ENCODE measurements at places on chromosomes 13 and 19.

DNA sequence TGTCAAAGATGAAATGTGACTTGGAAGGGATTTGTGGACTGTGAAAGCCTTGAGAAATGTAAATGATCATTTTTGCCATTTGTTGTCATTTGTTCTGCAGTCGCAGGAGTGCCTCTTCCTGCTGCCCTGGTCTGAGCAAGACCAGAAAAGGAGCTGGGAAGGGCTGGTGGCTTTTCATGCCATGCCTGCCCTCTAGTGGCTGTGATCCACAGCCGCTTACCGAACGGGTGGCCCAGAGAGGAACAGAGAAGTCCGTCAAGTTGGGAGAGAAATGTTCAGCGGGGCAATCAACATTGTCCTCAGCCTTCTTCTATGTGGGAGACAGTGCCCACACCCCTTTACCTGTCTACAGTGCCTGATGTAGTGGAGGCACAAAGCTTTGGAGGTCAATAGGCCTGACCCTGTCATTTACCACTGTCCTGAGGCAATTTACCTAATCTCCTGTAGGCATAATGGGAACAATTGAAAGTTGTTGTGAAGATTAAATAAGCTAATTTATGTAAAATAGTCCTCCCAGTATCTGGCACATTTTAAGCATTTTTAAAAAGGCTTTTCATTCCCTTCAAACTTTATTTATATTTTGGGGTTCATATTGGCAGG lies 224.5 kb downstream of the B3GLCT start:
- no peak for DNase-seq

DNA sequence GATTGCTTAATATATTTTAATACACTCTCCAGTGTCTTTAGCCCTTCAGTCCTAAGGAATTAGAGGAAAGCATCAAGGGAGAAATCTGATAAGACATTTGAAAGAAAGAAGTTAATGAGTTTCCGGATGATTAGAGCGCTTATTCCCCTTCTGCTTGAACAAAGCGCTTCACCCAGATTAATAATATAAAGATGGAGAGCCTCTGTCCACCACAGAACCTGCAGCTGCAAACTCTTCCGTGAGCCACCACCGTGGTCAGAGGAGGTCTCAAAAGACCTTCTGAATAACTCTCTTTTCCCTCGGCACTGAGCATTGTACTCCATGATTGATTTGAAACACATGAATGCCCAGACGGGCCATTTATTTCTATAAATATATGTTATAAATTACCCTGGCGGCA lies 14.2 kb upstream of the TUBGCP3 start:
- DNase-seq: no peak

DNA sequence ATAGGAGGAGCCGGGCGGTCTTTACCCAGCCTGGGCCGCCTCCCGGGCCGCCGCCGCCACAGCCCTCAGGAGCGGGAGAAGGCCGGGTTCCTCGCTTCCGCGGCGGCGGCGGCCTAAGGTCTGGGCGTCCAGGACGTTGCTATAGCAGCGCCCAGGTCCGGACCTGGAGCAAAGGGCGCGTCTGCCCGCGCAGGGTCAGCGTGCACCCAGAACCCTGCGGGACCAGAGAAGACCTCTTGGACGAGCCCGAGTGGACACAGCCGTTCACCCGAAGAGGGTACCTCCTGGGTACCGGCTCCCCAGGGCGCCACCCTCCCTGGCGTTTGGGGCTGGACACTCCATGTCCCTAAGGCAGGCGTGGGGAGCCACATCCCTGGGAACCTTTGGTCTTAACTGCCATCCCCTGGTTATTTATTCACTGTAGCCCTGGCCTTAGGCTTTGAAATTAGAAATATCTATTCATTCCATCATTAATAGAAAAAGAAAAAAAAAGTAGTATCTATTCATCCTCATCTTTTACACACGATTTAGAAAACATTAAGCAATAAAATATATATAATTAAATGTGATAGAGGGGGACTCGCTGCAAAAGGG lies 2.4 kb downstream of the DZIP1 start:
- no peak for DNase-seq

GRCh38 chr13:78759704-78760103 lies 100.7 kb upstream of the OBI1 start:
- no peak for DNase-seq

GRCh38 chr13:25432691-25433090 lies 60.9 kb downstream of the ATP8A2 start:
- no peak for DNase-seq

DNA sequence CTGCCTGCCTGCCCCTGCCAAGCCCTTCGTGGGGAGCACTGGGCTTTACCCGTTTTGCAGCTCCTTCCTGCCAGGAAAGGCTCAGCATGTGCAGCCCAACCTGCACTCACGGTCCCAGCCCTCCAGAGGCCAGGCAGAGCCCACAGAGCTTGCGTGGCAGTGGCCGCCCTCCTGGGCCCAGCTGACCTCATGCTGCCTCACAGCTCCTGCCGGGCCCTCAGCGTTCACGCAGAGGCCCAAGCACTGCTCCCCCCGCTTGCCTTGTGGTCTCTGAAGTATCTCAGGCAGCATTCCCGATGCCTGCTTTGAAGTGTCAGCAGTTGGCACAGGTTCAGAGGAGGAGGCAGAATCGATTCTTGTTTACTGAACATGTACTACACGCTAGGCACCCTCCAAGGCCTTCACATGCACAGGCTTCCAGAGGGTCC lies 32.5 kb downstream of the CAPN12 start:
- no peak for DNase-seq

DNA sequence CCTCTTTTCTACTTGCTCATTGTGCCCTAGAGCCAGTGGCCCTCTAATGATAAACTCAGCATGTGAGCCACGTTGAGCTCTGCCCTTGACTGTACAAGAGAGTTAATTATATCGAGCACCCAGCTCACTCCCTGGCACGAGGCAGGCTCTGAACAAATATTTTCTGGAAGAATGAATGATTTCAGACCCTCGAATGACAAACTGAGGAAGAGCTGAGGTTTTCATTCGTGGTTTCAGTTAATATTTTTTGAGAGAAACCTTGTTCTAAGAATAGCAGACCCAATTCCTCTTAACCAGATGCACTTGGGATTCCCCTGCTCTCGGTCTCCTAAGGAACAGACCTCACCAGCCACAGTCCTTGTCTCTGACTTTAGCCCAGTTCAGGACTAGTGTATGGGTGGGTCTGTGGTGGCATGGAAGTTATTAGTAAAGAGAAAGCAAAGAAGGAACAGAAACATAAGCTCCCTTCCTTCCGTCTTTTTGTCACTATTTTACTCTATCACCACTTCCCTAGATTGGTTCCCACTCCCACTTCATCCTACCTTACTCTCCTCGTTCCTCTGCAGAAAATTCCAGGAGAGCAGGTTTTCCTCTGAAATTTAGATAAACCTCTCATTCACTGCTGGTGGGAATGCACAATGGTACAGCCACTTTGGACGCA lies 22.1 kb upstream of the WDFY2 start:
- no peak for DNase-seq

DNA sequence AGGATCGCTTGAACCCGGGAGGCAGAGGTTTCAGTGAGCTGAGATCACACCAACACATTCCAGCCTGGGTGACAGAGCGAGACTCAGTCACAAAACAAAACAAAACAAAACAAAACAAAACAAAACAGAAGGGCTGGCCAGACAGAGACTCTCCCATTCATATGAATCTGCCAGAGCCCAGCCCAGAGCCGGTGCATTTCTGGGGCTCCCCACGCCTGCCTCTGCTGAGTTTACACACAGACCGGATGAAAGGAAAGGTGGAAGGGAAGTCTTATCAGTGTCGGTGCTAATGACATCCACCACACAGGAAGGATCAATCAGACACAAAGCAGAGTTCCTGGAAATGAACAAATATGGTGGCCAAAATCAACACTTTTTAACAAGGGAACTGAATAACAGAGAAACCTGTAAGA lies 6.8 kb downstream of the TRAPPC6A start:
- no peak for DNase-seq

GRCh38 chr19:50844296-50844935 lies 10.3 kb upstream of the KLK3 start:
- no peak for DNase-seq

- DNase-seq: no peak
These were observed 167.8 kb upstream of the SOX1 start for GRCh38 chr13:111898956-111899713.

DNA sequence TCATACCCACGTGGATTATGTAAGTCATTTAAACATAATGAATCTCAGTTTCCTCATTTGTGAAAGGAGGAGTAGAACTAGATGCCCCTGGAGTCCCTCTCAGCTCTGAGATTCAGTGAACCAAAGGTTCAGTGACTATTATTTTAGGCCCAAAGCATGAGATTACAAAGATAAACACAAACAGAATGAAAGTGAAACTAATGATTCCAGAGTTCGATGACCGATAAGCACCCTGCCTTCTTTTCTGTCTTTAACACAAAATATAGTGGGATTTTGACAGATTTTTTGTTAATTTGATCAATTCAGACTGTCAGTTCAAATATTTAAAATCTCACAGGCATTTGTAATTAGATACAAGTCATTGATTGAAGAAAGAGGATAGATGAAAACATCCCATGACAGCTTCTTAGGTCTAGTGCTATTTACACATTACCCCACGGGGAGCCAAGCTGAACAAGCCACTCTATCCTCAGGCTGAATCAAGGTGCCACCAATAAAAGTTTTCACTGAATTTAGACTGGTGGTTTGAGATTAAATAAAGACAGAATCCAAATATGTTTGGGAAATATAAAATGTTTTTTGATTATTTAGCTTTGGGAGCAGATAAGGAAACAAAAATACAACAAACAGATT lies 64.6 kb upstream of the RAP2A start:
- DNase-seq: no peak

GRCh38 chr19:37872383-37872782 lies 34.0 kb downstream of the WDR87 start:
- DNase-seq: no peak

DNA sequence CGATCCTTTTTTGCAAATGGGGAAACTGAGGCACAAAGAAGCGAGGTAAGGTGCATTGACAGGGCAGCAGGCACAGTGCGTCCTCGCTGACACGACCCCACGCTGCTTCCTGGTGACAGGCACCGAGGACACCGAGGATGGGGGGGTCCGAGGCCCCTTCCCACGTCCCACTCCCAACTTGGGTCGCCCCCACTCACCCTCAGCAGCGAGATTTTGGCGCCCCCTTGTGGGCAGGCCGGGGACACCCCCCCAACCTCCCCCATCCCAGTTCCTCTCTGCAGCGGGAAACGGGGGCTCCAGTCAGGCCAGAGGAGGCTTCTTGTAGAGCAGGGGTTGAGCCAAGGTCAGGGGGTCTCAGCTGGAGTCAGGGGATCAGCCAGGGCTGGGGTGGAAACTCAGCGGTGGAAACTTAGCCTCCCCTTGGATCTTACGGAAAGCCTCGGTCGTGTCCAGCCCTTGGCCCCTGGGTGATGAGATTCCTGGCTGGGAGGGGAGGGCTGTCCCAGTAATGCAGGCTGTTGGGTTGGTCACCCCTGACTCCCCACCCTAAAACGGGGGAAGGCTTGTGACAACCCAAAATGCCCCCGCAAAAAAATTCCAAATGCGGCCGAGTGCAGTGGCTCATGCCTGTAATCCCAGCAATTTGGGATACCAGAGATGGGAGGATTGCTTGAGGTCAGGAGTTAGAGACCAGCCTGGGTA lies 8.2 kb downstream of the SMIM24 start:
- DNase-seq: no peak

- DNase-seq: no peak
These were observed 84.2 kb downstream of the AKAP11 start for GRCh38 chr13:42356184-42356575.

- no peak for DNase-seq
These were observed 62.0 kb downstream of the XPO4 start for GRCh38 chr13:20840568-20840967.

- no peak for DNase-seq
These were observed at the start of gene SYT3 for GRCh38 chr19:50639121-50640112. TSS of gene SYT3 (minus strand) at chr19:50639881. CDS start at chr19:50637411, 2,470 bp downstream.
